ENCODE measurements at places on chromosomes 4 and X. TPM values are rescaled to one million over a fixed set of nuclear protein-coding genes. Genes with fewer than 3 reads are reported as not detected.

Gene PFKFB1
- 0.22 TPM for total RNA-seq

DNA sequence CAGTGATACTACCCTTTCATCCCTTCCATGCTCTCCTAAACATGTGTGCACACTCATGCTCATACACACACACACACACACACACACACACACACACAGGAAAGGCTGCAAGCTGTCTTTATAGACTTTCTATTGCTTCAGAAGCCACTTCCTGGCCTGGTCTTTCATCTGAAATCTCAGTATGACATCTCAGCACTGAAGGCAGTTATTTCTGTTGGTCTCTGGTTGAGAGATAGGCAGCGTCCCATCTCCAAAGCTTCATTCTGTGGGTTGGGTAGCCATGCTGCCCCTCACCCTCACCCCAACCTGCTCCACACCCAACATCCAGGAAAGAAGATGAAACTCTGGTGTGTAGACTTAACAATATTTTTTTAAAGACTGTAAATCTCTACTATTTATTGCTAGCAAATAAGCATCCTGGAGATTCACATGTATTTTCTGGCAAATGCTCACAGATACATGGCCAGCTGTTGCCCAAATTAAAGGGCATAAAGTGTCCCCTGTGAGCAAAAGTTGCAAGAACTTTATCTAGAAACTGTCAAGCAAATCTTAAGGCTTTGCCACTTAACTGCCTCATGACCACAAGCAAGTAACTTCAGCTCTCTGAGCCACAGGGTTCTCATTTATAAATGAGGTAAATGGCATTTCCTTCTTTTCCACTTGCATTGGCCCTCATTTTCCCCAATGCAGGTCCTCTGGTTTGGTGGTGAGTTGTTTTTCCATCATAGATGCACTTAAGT lies 189.8 kb upstream of the AFF2 start:
- DNase-seq: no peak

DNA sequence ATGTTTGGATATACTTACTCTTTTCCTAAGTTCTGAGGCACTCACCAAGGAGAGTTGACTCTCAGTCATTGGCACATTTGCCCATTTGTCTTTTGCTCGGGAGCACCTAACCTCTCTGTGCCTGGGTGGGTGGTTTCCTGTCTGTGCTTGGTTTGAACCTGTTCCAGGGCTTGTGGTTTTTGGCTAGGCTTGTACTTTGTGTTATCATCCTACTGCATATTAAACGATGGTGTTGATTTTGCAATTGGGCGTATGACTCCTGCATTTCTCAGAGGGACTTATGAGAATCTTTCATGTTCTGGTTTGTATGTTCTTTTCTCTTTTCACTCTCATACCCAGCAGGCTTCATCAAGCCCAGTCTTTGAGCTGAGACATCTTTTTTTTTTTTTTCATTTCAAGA lies 161.7 kb downstream of the BTC start:
- DNase-seq: no peak

DNA sequence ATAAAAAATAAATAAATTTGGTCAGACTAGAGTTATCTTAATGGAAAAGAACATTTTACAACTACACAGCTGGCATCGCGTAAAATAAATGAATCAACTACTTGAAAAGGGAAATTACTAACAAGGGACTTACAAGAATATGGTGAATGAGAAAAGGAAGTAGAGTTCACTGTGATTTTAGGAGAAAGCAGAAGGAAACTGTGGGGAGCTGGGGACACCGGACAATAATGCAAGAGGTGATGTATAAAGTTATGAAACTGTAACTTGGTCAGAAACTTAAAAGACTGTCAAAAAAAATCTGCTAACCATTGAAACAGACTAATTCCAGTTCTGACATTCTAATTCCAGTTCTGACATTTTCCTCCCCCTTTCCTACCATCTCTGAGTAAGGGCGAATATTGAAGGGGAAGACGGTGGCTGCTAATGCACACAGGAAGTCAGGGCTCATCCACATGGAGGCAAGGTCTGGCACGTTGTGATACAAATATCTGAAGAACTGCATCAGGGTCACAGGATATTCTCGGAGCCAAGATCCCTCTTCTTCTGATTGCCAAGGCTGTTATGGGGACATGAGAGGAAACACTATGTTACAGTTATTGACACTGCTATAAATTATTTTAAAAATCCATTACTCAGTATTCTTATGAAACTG lies 170.5 kb downstream of the CDS1 start:
- DNase-seq: no peak

DNA sequence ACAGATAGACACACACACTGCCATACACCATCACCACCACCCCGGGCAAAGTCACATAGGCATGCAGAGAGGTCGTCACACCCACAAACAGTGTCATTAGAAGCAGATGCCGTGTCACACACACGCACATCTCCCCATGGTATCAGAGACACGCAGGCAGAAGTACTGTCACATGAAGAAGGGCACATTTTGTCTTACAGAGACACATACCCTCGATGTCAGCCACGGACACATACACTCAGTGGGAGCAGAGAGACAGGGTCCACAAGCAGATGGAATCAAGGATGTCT lies 3.3 kb downstream of the NALF2 start:
- no peak for DNase-seq
